ENCODE measurements at places on chromosomes 7 and 10.

DNA sequence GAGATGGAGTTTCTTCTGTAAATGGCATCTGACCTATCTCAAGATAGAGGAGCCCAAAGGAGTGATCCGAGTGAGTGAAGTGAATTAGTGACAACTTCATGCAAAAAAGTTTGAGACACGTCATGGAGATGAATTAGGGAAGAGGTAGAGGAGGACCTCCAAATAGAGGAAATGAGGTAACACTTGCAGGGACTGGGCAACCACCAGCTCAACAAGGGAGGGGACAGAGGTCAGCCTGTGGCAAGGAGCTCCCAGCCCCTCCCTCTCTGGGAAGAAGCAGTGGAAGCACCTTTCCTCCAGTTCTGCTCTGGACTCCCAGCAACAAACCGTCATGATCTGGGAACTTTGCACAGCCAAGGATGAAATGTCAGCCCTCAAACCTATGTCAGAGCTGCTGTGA, 83.5 kb upstream of the IKZF1 start:
- no peak for DNase-seq

GRCh38 chr7:116653646-116654045, 18.4 kb upstream of the MET start:
- no peak for DNase-seq

- DNase-seq: peak; percentile 75
Observed at GRCh38 chr10:102114861-102115618, 5.1 kb downstream of the LDB1 start.

- no peak for DNase-seq
Observed at GRCh38 chr7:15662451-15662850, 24.0 kb downstream of the MEOX2 start.

DNA sequence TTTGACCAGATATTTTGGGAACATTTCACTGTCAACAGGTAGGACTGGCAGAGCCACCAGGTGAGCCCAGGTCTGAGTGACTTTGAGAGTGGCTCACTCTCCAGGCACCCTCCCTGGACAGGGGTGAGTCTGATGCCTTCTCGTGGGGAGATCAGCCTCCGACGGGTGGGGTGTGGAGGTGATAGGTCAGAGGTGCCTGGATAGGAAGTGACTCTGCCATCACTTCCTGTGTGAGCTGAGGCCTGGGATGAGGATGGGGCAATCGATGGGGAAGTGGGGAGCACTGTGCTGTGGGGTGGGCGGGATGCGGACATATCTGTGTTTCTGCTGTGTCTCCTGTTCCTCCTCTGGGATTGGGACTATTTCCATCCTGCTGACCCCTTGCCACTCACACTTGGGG, 34.6 kb downstream of the IFT22 start:
- no peak for DNase-seq

DNA sequence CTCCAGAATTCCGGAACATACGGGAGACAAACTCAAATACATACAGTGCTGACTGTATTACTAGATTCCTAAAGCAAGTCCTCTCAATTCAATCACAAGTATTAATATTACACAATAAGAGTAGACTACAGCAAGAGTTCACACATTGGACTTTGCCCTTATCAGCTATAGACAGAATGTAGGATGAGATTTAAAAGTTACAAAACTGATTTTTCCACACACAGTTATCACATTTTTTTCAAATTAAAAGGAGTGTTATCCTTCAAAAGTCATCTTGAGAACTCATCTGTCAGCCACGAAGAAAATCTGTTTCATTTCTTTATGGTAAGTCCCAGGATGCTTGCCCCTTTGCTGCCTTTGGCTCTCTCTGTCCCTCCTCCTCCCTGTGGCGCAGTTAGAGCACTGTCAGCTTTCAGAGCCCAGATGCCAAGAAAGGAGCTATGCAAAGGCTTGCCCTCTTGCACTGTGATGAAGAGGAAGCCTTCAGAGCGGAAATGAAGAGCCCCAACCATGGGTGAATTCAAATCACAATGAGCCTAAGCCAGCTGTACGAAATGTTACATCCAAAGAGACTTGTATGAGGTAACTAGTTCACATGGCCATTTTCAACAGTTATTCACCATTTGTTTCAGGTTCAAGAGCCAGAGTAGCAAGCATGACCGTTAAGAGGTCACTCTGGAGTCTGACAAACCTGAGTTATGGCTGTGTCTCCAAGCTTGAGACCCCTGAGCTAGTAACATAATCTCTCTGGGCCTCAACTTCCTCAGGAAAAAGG, 10.7 kb downstream of the NCOA4 start:
- DNase-seq: no peak

DNA sequence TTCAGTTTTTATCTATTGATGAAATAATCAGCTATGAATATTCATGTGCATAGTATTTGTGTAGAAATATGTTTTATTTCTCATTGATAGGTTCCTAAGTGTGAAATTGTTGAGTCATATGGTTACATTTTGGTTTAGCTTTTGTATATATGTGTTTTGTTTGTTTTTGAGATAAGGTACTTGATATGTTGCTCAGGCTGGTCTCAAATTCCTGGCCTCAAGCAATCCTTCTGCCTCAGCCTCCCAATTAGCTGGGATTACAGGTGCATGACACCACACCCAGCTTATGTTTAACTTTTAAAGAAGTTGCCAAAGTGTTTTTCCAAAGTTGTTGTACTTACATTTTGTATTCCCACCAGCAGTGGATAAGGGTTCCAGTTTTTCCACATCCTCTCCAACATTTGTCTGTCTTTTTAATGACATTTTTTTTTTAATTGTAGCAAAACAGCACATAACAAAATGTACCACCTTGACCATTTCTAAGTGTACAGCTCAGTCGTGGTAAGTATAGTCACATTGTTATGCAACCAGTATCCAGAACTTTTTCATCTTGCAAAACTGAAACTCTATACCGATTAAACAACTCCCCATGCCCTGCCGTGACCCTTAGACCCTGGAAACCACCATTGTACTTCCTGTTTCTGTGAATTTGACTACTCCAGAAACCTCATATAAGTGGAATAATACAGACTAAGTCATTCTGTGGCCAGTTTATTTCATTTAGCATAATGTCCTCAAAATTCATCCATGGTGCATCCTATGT, 12.6 kb upstream of the UBE2D1 start:
- DNase-seq: peak; percentile 33

GRCh38 chr10:103467406-103467805, 8.7 kb upstream of the CALHM1 start:
- no peak for DNase-seq

- peak; percentile 69 for DNase-seq
Observed at GRCh38 chr7:29988424-29989256, 961 bp downstream of the SCRN1 start.

DNA sequence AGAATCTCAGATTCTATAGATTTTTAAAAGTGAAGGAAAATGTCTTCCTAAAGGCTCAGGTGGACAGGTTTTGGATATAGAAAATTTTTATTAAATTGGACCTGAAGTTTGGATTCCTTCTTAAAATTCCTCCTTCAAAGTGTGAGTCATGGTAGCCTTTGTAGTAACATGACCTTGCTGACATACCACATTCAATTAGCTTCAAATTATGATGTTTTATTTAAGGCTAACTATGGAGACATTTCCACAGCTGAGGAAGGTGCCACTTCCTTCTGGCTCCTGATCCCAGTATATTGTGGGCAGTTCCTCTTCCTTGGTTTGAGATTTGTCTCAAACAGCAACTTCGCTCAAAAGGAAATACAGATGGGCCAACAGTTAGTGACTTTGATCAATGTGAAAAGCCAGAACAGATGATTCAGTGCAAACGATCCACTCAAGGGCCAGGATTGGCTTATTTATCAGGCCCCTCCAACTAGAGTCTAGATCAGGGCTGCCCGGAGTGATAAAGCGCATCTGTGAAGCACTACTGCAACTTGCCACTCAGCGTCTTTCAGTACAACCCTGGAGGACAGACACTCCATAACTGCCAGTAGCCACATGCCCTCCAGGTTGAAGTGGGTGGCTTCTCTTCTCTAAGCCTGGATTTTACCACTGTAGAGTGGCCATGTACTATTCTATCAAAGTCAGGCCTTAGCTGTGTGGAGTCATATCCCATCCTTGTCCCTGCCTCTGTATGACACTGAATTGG, 573.5 kb downstream of the KIF20B start:
- DNase-seq: no peak

DNA sequence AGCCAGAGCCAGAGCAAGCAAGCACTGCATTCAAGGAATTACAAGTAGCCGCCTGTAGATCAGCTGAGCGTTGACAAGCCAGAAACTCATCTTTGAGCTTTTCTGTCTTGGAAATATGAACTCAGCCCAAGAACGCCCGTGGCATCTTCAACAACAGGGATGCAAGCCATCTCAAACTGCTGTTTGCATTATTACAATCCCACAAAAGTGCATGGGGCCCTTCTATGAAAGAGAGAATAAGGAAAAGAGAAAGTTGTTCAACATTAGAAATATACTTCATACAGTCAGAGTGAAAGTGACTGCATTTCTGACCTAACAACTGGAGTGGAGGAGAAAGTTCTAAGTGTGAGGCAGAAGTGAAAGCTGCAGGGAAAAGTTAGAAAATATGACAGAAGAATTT, 6.5 kb downstream of the SGCE start:
- no peak for DNase-seq

DNA sequence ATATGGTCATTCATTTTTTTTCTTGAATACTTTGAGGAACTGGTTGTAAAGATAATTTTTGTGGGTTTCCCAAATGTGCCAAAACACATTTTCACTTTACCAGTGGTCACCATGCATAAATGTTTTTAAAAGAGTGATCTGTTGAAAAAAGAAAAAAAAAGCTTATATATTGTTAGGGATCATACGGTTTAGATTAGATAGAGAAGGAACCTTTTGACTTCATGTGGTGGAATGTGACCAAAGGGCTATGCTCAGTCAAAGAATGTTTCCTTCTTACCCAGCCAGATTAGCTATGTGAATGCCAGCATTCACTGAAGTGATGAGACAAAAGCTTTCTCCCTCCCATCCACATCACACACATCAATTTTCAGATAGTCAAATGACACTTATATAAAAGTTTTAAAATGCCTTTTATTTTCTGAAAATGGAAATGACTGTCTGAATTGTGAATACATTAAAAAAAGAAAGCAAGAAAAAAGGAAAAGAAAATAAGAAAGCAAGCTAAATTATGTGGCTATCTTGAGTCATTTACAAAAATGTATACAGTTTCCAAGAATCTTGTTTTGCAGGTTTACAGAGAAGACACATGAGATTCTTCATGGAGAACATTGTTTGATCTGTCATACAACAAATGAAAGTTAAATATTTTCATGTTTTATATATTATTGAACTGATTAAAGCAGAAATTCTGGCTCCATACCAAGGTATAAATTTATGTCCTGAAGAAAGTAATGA, 8.6 kb upstream of the CPED1 start:
- peak; percentile 48 for DNase-seq

DNA sequence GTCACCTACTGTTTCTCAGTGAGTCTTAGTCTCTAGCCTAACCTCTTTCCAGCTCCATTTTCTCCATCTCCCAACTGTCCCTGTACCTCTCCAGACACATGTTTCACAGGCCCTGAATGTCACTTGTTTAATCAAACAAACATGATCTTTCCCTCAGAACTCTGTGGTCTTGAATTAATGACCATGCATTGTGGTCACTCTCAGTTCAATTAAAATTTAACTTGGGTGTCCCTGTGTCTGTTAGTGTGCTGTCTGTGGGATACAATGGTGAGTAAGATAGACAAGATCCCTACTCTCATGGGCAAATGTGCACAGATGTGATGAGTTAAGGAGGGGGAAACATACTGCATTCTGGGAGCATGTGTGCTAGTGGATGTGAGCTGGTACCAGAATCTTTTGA, 65.0 kb downstream of the RBM33 start:
- no peak for DNase-seq

GRCh38 chr10:33139181-33139646, 181.2 kb upstream of the ITGB1 start:
- DNase-seq: no peak

All from fibroblast of gingiva (primary cell).